Stimulated activated CD8-positive, alpha-beta memory T cell treated with anti-CD3 and anti-CD28 coated beads, Interleukin-7, amount 100 ng/mL, for 1 hour (primary cell): ENCODE measurements at places on chromosomes 6 and 20.

DNA sequence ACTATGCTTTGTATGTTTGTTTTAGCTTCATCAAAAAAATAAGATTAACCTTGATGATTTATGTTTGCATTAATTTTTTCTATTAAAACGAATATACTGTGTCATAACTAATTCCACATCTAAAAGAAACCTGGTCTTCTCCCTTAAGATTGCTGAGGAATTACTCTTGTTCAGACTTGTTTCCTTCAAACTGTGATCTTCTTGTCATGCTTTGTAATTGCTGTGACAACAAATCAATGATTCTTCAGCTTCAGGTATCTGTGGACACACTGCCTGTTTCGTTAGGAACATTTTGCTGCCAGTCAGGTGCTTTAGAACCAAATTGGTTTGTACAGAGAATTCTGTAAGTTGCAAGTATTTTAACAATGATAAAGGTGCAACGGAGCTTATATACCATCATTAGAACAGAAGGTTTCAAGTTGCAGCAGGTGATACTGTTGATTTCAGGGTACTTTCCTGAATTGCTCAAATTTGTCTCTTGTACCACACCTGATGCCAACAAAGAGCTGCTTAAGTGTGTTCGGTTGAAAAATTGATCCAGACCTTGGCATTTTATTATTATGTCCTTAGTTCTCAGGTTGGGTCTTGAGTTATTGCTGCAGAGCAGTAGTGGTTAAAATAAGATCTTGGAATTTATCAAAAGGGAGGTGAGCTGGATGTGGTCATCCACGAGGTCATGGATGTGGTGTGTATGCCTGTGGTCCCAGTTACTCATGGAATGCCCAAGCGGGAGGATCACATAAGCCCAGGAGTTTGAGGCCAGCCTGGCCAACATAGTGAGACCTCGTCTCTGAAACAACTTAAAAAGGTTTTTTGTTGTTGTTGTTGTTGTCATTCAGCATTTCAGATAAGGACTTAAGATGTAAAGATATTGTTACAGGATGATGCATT lies 19.5 kb downstream of the SYTL3 start:
- DNase-seq: no peak

- no peak for DNase-seq
Measured at GRCh38 chr6:127952831-127953230, 52.0 kb upstream of the THEMIS start.

- no peak for DNase-seq
Measured at GRCh38 chr6:154481521-154482013, 28.9 kb downstream of the CNKSR3 start.

DNA sequence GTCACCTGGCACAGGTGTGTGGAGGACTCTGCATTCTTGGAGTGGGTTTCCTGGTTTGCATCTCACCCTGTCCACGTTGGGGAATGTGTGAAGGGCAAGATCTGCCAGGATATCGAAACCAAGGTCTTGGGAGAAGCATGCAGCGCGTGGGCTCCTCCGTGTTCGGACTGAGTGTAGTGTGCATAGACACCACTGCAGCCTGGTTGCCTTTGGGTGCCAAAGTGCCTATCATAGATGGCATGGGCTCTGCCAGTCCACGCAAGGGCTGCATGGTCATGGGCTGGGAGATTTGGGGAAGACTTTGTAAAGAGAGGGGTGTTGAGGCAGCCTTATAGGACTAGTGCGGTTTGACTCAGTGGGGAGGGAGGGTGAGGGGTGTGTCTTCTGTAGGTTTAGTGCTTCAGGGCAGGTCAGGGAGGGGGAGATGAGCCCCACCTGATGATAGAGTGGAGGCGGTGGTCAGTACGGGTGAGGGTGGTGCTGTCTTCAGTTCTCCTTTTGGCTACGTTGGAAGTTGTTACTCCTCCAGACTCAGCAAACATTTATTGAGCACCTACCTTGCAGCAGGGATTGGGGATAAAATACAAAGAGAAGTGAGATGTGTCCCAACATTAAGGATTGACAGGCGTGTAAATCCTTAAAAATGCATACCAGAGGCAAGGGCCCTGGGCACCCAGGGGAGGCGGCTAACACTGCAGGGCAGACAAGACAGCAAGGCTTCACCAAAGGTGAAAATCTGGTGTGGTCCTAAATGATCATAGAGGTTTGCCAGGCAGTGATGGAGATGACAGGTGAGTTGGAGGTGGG lies 28.3 kb downstream of the DUSP22 start:
- no peak for DNase-seq

DNA sequence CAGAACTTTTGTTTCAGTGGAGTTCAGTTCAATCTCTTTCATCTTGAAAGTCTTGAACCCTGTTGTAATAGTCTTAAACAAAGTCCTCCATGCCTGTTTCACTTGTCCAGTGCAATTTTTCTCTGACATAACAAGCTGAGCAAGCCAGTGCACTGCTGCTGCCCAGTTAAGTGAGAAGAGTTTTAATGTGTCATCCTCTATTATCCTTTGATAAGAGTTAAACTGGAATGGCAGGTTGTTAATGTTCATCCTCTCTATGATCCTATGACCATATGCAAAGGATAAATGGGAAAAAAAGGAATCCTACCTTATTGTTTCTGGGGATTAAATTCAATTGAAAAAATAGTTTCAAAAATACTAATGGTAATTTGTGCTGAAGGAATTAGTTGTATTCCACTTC lies 197.5 kb downstream of the FRK start:
- no peak for DNase-seq

GRCh38 chr20:10433014-10433622 lies 904 bp downstream of the MKKS start:
- DNase-seq: no peak

GRCh38 chr20:32447136-32448027 lies 89.3 kb downstream of the ASXL1 start:
- DNase-seq: no peak

DNA sequence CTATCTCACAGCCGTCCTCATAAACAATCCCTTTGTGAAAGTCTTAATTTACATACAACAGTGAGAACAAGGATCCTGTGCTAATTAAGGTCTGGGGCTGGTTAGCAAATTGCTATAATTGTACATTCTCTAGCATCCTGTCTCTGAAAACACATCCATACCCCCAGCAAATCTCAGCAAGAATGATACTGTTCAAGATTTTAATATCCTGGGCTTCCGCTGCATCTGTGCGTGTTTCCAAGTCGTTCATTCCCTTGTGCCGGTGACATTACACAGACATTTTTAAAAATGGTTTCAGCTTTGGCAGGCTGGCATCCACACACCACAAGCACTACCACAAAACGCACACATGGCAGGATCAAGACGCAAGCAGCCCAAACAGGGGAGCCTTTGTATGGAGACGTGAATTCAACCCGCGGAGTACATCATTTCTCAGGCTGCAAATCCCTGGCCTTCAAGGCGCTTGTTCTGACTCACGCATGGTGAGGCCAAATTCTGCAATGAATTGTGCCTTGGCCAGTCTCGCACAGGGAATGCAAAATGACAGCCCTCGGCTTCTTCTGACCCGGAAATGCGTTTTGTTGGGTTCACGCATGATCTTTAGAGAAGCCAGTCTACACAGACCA lies 20.3 kb downstream of the ZMYND8 start:
- DNase-seq: no peak

DNA sequence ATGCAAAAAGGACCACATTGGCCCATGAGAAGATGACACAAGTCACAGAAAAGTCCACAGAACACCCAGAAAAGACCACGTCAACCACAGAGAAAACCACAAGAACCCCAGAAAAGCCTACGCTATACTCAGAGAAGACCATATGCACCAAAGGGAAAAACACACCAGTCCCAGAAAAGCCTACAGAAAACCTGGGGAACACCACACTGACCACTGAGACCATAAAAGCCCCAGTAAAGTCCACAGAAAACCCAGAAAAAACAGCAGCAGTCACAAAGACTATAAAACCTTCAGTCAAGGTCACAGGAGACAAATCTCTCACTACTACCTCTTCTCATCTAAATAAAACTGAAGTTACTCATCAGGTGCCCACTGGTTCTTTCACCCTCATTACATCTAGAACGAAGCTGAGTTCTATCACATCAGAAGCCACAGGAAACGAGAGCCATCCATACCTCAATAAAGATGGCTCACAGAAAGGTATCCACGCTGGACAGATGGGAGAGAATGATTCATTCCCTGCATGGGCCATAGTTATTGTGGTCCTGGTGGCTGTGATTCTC lies 11.2 kb downstream of the MUCL3 start:
- DNase-seq: no peak

DNA sequence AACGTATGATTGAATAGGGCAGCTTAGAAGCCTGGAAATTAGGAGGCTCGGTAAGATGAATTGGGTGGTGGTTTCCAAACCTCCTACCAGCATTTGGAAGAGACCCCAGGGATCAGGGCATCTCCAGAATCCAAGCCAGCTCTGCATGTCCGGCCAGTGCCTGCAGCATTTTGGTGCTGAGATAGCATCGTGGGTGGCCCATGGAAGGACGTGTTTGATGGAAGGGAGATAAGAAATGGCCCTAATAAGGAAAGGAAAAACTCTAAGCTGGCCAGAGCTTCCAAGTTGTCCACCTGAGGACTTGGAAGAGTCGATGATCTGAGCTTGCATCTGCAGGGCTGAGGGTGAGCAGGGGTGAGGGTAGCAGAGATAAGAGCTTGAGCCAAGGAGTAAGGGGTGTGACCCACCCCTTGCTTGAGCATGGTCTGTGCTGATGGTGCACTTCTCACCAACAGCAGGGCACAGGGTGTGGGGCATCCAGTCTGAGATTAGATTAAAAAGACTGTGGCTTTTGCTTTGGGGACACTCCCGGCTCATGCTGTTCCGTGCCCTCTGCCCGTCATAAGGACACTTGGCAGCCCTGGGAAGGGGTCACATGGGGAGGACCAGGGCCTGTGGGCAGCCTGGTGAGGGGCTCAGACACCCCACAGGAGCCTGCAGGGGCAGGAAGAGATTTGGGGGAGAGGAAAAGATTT lies 213.2 kb downstream of the ERMARD start:
- no peak for DNase-seq

DNA sequence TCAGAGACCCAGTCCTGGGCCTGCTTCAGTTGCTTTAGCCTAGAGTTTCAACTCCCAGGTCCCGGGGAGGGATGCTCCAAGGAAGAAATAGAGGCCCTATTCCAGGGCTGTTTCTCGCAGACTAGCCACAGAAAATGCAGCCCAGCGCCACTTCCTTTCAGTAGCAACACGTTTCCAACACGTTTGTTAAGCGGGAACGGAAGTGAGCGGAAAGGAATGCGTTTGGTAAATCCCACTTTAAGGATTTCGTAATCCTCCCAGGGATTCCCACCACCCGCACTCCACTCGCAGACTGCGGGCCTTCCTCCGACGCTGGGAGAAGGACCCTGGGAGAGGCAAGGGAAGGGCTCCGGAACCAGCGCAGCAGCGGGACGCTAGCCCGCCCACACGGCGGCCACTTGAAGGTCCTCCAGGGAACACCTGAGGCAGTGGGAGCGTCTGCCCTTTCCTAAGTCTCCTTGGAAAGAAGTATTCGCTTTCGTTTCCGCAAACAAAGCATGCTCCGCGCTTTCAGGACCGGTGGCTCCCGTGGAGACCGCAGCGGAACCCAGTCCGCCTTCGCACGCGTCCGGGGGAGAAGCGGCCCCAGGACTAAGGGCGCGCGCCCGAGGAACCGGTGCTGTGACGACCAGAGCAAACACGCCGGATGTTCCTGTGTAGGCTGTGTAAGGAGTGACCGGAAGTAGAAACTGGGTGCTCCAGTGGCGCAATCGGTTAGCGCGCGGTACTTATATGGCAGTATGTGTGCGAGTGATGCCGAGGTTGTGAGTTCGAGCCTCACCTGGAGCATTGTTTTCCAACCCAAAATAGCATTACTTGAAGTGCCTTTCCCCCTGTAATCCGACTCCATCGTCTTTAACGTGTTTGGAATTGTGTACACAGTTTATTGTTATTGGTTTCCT lies 227.6 kb upstream of the PRSS16 start:
- no peak for DNase-seq
